ENCODE measurements at places on chromosomes 11 and 22. TPM values are rescaled to one million over a fixed set of nuclear protein-coding genes. Genes with fewer than 3 reads are reported as not detected.

The MRGPRE gene
- total RNA-seq, result 0.48 TPM

The GPR83 gene
- total RNA-seq, result 0.48 TPM

The MUC6 gene
- total RNA-seq, result 0.24 TPM

The PAX6 gene
- total RNA-seq, result 5.5 TPM

The NAALAD2 gene
- 7.2 TPM for total RNA-seq

The APOA4 gene
- total RNA-seq, result 3.4 TPM

Measured in umbilical cord (tissue), 2 donors.